ENCODE measurements at places on chromosomes 3 and 15.

- DNase-seq, result no peak
Observed at GRCh38 chr3:155426524-155427230, 133.2 kb upstream of the STRIT1 start.

DNA sequence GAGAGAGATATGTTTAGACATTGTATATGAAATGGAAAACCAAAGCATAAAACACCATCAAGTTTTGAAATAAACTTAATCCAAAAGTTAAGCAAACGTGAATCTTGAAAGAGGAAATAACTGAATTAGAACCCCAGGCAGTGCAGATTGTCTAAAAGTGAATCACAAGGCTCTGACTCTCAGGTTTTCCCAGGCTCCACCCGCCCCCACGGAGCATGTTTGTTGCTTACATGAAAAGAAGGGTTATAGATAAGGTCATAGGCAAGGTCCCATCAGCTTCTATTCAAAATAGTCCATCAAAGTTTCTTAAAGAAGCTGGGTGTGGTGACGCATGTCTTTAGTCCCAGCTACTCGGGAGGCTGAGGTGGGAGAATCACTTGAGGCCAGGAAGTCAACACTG lies 29.0 kb upstream of the SLMAP start:
- peak; percentile 42 for DNase-seq

DNA sequence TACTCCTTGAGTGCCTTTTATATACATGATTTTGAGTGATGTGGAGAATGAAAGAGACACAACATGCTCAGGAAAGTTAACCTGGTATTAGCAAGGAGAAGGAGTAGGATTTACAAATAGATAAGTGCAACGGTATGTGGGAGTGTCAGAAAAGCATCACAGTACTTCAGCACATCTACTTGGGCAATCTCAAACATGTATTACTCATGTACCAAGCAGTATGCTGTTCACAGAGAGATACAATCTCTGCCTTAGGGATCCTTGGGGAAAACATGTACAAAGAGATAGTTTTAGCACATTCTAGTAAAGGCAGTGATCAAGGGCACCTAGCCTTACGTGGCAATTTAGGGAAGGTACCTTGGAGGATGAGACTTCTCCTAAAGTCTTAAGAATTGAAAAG lies 146.5 kb downstream of the FILIP1L start:
- DNase-seq, result no peak

- DNase-seq, result no peak
Observed at GRCh38 chr3:84960581-84960980, 1.8 kb downstream of the CADM2 start.

DNA sequence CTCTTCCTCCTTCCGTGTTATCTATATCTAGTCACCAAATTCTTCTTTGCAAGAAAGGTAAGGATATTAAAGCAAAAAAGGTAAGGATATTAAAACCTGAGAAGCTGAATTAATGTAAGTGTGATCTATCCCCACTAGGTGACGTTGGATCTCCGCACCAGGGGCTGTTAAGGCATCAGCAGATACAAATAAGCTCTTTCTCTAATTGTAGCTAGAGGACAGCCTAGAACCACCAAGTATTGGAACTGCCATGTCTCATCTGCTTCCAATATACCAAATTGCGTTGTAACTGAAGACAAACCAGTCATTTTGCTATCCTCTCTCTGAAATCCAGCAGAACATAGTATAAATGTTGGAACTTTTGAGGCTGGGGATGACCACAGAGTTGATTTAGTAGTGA lies 471.2 kb upstream of the TGFBR2 start:
- no peak for DNase-seq

DNA sequence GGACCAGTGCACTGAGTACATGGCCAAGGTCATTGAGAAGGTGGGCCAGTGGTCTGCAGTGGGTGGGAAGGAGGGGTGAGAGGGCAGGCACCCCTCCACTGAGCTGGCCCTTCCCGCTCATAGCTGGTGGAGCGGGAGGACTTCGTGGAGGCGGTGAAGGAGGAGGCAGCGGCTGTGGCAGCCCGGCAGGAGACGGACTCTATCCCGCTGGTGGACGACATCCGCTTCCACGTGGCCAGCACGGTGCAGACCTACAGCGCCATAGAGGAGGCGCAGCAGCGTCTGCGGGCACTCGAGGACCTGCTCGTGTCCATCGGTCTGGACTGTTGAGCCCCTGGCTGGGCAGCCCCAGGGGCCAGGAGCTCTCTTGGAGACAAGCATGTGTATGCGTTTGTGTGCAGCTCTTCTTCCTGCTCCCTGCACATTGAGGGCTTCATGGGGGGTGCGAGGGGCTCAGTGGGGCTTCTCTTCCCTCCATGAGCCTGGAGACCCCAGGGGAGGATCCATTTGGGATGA lies 7.5 kb downstream of the ABTB1 start:
- DNase-seq, result no peak

DNA sequence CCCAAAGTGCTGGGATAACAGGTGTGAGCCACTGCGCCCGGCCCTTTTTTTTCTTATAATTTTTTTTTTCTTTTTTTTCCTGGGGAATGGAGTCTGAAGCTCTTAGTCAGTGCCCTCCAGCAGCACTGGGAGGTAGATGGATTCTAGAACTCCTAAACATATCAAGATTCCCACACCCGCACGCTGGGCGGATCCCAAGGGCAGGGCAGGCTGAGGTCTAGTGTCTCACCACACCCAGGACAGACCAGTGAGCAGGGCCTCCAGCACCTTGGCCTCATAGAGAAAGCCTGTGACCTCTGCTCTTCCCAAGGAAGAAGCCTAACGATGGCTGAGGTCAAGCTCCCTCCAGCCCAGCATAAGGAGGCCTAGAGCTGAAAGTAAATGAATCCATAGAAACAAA lies 153.7 kb upstream of the MEF2A start:
- no peak for DNase-seq

- DNase-seq, result no peak
Observed at GRCh38 chr3:78868570-78868969, 899.2 kb downstream of the ROBO1 start.

GRCh38 chr3:38313695-38314094 lies 31.6 kb downstream of the SLC22A14 start:
- DNase-seq, result no peak

DNA sequence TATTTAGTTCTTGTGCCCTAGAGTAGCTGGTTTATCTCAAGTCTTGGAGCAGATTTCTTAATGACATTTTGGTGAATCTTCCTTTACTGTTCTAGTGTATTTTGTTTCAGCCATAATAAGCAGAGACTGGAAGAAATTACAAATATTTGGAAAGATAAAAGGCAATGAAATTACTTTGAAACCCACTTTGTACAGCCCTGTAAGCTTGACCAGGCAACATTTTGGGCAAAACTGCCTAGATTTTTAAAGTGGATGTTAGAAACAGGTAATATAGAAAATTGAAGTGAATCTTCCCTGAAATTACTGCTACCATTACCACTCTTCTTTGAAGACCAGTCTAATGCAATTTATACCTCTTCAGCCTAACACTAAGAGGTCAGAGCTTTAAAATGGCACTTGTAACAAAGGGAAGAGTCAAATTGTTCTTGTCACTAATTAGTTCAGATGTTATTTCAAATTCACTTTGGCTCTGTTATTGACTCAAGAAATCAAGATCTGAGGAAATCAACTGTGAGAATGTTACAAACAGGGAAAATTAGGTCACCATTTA lies 589.4 kb downstream of the NLGN1 start:
- DNase-seq, result no peak

DNA sequence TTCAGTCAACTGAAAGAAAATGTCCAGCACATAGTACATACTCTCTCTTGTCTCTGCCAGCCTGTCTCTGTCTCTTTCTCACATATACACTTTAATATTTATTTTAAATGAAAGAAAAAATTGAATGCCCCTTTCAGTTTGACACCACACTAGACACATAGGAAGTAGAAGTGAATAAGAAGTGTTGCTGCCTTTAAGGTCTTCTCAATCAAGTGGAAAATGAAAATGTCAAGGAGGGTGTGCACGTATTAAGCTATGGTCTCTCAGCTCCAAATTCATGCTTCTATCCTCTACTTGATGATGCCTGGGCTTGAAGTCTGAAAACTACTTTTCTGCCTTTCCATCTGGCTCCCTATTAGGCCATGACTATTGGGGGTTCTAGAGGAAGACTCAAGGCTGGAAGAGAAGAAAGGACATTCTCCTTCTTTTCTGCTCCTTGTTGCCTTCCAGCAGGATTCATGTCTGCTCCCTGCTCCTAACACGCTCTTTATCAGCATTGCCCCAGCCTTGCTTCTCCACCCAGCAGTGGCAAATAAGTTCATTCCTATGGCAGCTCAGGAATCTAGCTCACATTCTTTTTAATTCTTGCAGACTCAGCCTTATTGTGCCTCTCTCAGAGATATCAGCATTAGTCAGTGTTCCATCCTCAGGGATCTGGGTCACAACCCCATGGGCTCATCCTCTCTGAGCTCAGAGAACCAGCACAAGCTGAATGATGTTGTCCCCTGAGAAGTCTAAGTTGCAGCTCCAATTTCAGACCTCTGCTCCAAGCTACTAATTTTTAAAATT lies 609.1 kb upstream of the GRM7 start:
- no peak for DNase-seq
